ENCODE measurements at places on chromosomes 12 and 14. TPM values are rescaled to one million over a fixed set of nuclear protein-coding genes. Genes with fewer than 3 reads are reported as not detected.

- no peak for DNase-seq
Observed at GRCh38 chr12:121504505-121504904, 76.3 kb downstream of the KDM2B start.

- no peak for DNase-seq
Observed at GRCh38 chr14:84225268-84225667, 1304.7 kb upstream of the FLRT2 start.

Gene SRP54
- total RNA-seq = 58.0 TPM

GRCh38 chr12:10147714-10148403, 17.9 kb upstream of the CLEC7A start:
- DNase-seq = no peak

DNA sequence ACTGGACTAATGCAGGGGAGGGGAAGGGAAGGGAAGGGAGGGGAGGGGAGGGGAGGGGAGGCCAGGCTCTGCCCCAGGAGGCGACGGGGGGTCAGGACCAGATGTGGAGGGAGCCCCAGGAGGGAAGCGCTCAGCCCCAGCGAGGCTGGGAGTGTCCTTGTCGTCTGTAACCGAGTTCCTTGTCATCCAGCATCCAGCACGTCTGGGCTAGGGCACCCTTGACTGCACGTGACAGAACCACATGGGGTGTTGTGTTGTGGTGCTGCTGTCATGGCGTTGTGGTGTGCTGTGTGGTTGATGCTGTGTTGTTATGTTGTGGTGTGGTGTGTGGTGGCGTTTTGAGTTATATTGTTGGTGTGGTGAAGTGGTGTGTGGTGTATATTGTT, 28.4 kb upstream of the SFSWAP start:
- peak; percentile 36 for DNase-seq

GRCh38 chr12:47223031-47223847, 143.5 kb upstream of the AMIGO2 start:
- no peak for DNase-seq
